Hematopoietic multipotent progenitor cell treated with erythropoietin and hydrocortisone succinate and interleukin-3 and kit ligand, for 8 days (in vitro differentiated cells): ENCODE measurements at places on chromosomes 11 and 22.

DNA sequence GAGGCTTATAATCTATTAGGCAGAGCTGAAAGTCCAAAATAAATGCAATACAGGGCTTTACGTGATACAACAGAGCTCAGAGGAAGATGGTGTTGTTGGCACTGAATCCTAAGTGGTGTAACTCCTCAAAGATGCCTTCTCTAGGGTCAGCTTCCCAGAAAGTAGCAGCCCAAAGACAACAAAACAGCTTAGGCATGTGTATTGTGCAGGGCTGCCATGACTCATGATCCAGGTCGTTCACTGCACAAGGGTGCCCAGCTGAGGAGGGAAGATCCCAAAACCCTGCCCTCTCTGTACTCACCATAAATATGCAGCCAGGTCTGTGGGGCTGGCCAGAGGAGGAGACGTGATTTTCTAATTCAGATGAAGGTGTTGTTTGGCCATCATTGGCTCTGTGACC is 59.4 kb upstream of the NNMT start:
- DNase-seq, result no peak

GRCh38 chr11:107848345-107848744 is 10.2 kb downstream of the SLC35F2 start:
- no peak for DNase-seq

DNA sequence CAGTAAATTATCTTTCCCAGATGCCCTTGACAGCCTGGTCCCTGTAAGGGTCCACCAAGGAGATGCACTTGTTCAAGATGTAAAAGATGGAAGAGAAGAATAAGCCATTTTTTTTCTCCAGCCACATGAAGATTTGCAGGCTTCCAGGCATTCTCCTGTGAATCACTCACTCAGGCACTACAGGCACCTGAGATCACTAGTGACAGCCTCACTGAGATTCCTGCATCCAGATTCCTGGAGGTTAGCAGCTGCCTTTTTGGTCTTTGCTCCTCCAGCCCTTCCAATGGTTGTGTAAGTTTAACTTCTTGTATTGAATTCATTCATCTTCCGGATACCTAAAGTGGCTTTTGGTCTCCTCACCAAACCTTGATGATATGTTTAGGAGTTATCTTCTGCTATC is 630.2 kb upstream of the CADM1 start:
- DNase-seq, result no peak

GRCh38 chr11:1377231-1377780 is 12.4 kb upstream of the BRSK2 start:
- DNase-seq, result no peak

- DNase-seq, result no peak
Measured at GRCh38 chr11:64261556-64262080, 10.3 kb downstream of the PLCB3 start.
